Muscle of arm (tissue), 14 donors: ENCODE measurements at places on chromosomes 6 and 20.

DNA sequence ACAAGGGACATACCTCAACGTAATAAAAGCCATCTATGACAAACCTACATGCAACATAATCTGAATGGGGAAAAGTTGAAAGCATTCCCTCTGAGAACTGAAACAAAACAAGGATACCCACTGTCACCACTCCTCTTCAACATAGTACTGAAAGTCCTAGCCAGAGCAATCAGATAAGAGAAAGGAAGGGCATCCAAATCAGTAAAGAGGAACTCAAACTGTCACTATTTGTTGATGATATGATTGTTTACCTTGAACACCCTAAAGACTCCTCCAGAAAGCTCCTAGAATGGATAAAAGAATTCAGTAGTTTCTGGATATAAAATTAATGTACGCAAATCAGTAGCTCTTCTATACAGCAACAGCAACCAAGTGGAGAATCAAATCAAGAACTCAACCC lies 39.4 kb downstream of the ZNF311 start:
- DNase-seq, result no peak

- peak; percentile 45 for DNase-seq
Observed at GRCh38 chr6:153023977-153024708, 21.6 kb upstream of the MTRF1L start.

DNA sequence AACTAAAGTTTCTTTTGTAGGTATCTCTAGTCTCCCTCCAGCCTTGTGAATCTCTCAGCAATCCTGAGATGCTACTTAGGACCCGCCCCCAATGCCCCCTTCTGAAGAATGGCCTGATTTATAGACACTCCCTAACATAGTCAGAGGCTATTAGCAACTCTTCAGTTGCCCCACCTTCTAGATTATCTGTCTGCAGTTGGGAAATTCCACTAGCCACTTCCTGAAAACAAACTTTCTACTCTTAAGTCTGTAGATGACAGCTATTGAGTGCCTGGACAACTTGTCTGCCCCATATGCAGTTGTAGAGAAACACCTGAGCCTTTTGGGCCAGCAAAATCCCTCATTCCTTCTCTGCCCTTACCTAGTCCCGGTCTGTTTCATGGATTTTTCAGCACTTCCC lies 188.2 kb upstream of the PREP start:
- DNase-seq, result no peak

GRCh38 chr20:45408646-45409213 lies 641 bp downstream of the DBNDD2 start:
- DNase-seq, result no peak

GRCh38 chr6:12049165-12049564 lies 37.1 kb downstream of the HIVEP1 start:
- no peak for DNase-seq

- DNase-seq, result peak; percentile 69
Observed at GRCh38 chr6:117449549-117450439, 24.1 kb upstream of the ROS1 start.

- no peak for DNase-seq
Observed at GRCh38 chr20:54113566-54113965, 43.2 kb upstream of the BCAS1 start.

- DNase-seq, result no peak
Observed at GRCh38 chr6:31359581-31359980, 2.6 kb upstream of the HLA-B start.

DNA sequence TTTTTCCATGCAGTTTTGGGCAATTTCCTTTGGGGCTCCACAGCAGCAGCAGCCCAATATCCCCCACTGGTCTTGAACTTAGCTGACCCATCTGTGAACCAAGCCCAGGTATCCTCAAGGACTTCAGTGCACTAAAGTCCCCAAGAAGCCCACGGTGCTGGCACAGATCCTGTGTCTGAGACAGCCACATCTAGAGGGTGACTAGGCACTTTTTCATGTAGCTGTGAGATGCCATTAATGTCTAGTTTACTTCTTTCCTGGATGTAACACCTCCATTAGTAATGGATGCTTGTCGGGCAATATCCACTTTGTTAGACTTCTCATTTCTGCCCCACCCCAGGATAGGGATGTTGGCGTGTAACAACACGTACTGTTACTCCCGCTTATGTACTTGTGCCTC lies 176.2 kb upstream of the PROKR2 start:
- no peak for DNase-seq

DNA sequence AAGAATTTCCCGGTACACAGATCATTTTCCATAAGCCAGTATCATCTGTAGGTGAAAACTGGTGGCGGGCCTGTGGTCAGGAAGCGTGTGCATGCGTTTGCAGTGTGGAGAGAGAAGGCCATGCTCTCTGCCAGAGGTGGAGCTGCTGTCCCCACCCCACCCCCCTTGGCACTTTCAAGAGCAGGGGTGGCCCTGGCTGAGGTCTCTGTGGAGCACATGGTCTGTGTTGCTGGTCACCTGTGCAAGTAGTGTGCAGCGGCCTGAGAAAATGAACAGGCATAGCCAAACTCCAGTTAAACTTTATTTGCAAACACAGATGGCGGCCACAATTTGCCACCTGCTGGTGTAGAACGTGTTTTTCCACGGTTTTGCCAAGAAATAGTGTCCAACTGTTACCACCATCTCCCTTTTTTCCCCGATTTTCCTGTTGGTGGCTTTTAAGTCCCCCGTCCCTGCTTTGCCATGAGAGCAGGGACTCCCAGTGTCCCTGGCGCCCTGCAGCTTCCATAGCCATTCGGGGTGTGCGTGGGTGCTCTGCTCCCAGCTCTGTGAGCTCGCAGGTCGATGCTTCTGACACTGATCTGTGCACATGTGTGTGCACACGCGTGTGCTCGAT lies 2.5 kb downstream of the ADRM1 start:
- no peak for DNase-seq

DNA sequence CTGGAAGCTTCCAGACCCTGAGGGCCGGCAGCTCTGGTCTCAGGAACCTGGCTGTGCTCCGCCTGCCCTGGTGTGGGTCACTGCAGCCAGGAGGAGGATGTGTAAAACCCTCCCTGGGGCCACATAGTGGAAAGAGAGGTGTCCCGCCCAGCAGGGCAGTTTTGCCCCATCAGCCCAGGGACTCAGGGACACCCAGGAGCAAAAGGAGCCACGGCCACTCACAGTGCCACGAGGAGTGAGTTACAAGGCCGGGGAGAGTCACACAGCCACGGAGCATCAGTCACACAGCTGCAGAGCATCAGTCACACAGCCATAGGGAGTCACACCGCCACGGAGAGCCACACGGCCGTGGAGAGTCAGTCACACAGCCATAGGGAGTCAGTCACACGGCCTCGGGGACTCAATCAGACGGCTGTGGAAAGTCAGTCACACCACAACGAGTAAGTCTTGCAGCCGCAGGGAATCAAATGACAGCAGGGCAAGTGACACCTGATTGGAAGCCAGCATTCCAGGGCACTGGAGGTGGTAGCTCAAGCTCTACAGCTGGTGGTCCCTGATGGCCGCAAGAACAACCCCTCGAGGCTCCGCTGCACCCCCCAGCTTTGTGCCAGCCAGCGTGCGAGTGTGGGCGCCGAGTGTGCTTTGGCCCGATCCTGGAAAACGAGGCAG lies 60.9 kb downstream of the DLL1 start:
- DNase-seq, result no peak

DNA sequence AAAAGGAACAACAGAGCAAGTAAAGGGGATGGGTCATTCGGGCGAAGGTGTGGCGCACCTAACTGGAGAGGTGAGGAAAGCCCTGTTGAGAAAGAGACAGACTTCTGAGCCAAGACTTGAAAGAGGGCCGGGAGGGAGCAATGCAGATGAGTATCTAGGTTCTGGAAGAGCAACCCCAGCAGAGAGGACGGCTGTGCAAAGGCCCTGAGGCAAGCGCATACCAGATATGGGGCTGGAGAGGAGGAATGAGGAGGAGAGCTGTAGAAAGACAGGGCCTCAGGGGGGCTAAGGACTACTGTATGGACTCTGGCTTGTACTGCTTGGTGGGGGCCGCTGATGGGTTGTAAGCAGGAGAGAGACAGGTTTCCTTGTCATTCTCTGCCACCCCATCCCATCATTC lies 21.9 kb downstream of the TRERF1 start:
- no peak for DNase-seq

DNA sequence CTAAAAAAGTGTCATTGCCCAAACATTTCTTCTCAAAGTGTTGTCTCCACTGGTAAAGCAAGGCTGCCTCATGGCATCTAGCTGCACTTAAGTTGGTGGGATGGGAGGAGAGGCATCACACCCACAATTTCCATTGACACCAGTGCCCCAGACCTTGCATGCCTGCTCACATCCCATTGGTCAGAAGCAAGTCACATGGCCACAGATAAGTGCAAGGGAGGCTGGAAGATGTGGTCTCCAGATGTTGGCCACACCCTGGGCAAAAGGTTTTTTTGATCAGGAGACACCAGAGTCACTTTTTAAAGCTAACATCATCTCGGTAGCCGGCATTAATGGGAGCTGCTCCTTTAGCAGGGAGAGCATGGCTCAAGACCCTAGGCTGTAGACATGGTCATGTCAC lies 157.1 kb upstream of the CST7 start:
- no peak for DNase-seq

DNA sequence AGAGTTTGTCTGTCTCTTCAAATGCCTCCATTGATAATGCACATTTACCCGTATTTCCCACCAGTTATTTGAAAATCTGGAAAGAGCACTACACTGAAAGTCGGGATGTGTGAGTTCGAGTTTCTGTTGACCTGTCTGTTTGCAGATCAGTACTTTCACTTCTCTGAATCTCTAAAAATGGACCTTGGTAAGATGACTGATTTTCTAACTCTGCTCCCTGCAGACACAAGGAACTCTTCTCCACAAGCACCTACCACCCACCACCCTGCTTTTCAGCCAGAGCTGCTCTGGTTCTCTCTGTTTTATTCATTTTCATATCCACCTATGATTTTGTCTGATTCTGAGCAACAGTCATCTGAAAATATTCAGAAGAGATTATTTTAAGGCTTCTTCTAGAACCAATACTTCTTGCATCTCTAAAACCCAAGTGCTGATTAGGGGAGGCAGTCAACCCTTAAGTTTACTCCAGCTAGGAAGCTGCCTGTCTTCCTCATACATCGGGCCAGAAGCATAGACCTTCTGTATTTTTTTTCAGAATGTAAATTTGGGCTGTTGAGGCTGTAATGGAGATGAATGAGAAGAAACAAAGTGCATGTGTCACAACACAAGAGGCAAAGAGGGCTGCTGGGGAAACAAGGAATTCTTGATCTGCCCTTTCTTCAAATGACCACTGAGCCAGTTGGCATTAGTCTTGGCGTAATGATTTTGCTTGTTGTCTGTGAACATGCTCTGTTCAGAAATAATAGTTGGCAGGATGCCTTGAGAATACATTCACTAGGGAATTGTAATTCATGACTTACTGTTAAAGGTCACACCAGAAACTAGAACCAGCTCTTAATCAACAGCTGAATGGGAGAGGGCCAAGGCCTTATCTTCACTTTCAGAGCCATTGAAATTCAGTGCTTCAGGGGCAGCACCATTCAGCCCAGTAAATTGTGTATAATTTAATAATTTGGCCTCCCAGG lies 85.4 kb upstream of the MYLIP start:
- no peak for DNase-seq

- DNase-seq, result no peak
Observed at GRCh38 chr6:100577425-100577824, 112.7 kb upstream of the SIM1 start.

DNA sequence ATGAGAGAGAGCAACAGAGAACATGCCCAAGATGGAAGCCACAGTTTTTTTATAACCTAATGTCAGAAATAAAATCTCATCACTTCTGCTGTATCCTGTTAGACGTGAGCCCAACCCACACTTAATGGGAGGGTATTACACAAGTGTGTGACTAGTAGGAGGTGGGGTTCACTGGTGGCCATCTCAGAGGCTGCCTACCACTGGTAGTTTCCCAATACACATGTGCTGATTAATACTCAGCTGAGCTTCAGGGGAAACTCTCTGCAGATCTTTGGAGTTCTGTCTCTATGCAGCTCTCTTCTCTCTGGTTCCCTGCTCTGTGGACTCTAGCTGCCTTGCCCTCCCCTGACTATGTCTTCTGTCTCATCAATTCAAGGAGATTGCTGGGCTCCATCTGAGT lies 35.7 kb downstream of the CNBD2 start:
- no peak for DNase-seq

DNA sequence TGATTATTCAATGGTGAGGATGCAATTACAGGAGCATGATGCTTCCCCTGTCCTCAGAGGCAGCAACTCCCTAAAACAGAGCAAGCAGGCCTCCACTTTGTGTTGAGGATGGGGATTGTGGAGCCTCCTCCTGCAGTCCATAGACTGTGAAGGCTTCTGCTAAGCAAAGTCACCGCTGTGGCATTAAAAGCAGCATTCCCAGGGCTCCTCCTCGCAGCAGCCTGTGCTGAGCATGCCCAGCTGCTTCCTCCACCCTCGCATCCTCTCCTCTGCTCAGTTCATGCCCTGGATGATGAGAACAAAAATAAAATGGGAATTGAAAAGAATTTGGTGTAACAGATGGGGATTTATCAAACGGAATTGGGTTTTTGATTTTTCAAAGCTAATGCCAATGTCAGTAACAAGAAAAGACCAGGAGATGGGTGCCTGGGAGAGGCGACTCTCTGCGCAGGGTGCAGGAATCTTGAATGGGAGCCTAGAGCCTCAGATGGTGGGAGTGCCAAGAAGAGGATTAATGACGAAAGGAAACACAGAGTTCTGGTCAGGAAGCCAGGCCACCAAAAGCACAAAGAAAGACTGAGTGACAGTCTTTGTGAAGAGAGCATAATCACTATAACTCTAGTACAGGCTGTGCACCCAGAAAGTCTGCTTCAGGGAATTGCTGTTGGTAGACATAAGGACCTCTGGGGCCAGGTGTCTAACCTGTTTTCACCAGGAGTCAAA lies 347.6 kb downstream of the TPBG start:
- no peak for DNase-seq

- peak; percentile 29 for DNase-seq
Observed at GRCh38 chr6:7727946-7728854, 2.3 kb downstream of the BMP6 start.
